ENCODE measurements at places on chromosomes 6 and 20. TPM values are rescaled to one million over a fixed set of nuclear protein-coding genes. Genes with fewer than 3 reads are reported as not detected.

GRCh38 chr20:23311947-23312506 lies 38.6 kb upstream of the NXT1 start:
- DNase-seq: no peak

GRCh38 chr20:17443131-17443858 lies 87.9 kb downstream of the BFSP1 start:
- DNase-seq: no peak

DNA sequence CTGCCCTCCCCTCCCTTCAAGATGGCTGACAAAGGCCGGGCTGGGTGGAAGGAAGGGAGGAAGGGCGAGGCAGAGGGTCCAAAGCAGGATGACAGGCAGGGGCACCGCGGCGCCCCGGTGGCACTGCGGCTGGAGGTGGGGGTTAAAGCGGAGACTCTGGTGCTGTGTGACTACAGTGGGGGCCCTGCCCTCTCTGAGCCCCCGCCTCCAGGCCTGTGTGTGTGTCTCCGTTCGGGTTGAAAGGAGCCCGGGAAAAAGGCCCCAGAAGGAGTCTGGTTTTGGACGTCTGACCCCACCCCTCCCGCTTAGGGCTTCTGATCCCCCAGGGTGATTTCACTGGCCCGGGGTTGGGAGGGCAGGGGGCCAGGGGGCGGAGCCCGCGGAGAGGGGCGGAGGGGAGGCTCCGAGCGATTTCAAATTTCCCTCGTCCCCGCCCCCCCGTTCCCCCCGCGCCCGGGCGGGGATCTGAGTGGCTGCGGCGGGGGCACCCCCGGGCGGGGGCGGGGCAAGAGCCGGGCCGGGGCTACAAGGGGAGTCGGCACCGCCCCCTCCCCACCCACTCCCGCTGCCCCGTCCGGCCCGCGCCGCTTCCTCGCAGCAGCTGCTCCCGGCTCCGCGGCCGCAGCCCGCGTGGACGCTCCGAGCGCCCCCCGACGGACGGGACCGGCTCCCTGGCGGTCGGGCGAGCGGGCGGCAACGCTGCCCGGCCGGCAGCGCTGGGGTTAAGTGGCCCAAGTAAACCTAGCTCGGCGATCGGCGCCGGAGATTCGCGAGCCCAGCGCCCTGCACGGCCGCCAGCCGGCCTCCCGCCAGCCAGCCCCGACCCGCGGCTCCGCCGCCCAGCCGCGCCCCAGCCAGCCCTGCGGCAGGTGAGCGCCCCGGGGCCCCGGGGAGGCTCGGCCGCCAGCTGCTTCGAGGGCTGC lies at the start of gene DNMT3B:
Gene DNMT3B, plus strand, starts transcription at position 555 of the 923 bp plus-strand sequence. CDS start 17,939 bp downstream, outside the sequence.
- DNase-seq: peak; percentile 81

GRCh38 chr20:3652676-3653596 lies 10.3 kb downstream of the GFRA4 start:
- no peak for DNase-seq

GRCh38 chr6:22146678-22146930 lies 150.2 kb downstream of the PRL start:
- no peak for DNase-seq

GRCh38 chr20:49471397-49471796 lies 11.1 kb downstream of the KCNB1 start:
- no peak for DNase-seq

DNA sequence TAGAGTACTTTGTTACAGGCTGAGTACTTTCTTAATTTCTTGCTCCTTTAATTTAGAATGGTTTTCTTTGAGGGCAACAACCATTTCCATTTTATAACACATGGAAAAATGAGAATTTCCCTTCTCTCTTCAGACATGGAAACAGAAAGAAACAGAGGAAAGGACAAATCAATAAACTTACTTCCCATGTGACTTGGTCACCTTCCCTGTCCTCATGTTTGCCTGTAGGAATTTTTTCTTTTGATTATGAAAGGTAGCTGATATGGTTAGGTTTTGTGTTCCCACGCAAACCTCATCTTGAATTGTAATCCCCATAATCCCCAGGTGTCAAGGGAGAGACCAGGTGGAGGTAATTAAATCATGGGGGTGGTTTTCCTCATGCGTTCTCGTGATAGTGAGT lies 169.7 kb downstream of the PHF3 start:
- DNase-seq: no peak

DNA sequence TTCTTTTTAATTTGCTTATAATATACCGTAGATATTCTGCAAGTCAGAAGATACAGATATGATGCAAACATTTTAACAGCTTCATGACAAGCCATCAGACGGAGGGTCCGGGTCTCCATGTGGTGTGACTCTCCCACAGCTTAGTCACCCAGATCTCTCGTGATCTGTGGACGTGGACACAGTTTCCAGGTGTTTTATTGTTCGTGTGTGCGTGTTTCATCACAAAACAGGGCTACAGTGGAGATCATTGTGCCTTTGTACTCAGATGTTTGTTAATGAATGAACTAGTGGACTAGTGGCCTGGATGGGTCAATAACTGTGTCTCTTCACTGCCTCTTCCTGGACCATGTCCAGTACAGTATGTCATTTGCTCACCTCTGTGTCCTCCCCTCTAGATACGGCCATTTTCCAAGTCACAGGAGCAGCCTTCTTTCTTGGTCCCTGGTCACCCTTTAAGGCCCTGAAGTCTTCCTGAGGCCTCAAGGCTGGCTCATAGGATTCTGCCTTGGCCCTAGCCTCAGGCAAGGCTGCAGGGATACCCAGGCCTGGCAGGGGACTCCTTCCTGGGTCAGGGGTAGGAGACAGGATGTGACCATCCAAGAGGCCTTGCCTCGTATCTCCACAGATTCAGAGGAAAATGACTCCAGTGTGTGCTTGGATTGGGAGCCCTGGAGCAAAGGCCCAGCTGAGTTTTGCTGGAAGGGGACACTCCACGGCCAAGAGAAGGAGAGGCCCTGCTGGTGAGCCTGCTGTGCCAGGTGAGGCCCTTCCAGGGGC lies 4.6 kb downstream of the ADIG start:
- DNase-seq: no peak

DNA sequence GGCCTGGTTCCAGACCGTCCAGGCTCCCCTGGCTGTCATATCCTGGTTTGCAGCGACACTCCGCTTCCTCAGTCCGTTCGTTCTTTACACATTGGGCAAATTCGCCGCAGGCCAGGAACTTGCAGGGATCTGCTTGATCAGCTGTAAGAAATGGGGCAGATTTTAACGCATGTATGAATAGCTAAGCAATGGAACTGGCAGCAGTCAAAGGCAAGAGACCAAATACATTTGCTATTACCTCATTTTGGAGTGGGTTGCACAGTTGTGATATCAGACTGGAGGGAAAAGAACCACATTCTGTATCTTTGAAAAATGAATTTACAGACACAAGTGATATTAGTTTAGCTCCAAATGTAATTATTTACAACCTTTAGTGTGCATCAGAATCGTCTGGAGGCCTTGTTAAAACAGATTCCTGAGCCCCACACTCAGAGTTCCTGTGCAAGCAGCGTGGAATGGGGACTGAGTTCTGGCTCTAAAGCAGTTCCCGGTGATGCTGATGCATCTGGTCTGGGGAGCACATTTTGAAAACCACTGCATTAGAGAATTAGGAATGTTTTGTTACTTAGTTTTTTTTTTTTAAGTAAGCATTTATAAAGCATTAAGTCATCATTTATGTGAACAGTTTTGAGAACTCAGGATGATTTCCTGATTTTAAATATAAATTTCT lies 141.3 kb downstream of the IMPG1 start:
- DNase-seq: no peak

DNA sequence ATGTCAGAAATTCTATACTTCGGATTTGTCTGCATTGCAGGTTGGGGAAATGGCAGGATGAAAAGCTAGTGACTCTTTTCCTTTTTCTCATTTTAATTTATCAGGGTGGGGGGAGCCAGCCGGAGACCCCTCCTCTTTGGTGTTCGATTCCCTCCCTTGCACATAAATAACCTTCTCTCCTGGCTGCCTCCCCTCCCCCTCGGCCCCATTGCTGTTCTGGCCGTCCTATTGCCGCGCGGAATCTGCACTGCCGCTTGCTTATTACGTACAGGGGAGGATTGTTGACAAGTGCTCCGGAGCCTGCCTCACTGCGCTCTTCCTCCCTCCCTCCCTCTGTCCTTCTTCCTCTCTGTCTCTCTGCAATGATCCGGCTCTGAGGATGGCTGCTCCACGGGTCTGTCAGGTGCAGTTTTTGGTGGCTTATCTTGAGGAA lies 154.7 kb downstream of the JARID2 start:
- no peak for DNase-seq

DNA sequence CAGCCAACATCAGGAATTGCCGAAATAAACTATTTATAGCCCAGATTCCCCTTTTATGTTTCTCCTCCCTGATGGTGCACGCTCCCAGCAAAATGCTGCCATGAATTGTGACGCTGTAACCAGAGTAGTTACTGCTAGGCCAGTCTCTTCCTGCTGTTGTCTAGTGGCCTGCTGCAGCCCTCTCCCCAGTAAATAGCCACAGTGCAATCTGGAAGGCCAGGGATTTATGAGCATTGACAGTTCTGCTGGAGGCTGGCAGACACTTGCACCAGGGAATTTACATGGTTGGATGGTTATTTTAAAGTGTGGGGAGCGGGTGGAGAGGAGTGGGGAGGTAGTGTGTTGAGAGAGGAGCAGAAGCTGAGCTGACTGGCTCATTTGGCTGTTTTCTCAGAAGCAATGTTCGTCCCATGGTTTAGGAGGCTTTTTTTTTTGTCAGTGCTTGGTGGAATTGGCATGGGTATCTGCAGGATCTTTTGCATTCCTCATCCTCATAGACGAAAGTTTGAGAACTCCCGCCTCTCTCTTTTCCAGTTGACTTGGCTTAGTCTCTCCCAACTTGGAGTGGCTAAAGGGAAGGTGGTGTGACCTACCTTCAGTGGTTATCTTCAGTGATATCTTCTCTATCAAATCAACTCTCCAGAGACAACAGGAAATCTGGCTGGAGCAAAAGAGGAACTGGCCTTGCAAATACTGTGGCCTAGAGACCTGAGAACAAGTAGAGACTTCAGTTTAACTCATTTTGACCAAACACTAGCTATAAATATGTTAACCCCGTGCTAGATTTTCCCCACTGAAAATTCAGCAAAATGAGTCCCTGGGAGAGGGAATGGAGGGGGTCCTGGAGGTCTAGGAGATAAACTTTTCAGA lies 99.3 kb upstream of the VSTM2L start:
- DNase-seq: no peak

TINAG gene
- not detected for total RNA-seq

GRCh38 chr20:31605902-31606803 lies 1.1 kb downstream of the ID1 start:
- DNase-seq: peak; percentile 30

DNA sequence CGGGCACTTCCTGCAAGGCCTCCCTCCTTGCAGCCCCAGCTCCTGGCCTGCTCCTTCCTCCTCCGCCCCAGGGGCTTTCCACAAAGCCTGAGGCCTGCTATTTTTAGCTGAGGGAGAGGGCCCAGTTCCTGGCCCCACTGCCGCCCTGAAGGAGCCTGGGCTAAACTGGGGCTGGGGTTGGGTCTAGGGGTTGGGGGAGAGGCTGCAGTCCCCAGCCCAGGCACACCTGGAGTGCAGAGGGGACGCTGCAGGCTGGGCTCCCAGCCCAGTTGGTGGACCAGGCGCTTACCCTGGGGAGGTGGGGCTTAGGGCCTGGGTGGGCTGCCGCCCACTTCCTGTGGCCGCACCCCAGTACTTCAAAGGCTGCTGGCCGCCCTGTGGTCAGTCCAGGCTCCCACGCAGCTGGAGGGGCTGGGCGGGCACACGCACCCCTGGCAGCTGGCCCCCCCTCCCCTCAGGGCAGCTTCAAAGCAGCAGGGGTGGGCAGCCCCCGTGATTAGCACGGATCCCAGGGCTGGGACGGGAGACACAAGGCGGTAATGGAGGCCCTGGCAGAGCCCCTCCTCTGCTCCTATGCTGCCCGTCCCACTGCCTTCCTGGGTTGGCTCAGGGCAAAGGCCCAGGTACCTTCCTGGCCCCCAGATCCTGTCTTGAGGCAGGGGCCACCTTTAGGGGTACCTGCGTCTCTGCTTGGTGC lies 7.1 kb upstream of the ABHD16B start:
- DNase-seq: no peak

GRCh38 chr6:73503027-73503772 lies 17.6 kb downstream of the EEF1A1 start:
- DNase-seq: no peak

PAQR8 gene
- total RNA-seq: 6.8 TPM

GRCh38 chr6:159122453-159122852 lies 46.7 kb upstream of the FNDC1 start:
- no peak for DNase-seq

DNA sequence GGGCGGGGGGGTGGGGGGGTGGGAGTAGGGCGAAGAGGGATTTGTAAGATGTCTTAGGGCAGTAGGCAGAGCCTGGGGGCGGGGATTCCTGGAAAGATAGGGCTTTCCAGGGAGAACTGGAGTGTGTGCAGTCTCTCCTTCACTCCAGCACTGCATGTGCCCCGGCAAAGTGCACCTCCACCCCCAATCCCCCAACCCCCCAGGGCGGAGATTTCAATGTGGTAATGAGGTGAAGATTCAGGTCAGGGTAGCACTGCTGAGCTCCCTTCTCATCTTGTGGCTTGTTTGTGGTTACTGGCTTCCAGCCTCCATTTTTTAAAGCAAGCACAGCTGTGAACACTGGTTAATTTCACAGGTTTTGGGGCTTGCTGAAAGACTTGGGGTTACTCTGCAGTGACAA lies 5.9 kb downstream of the TMEM239 start:
- no peak for DNase-seq

- DNase-seq: no peak
Observed at GRCh38 chr6:13327691-13328075, 654 bp downstream of the TBC1D7 start.

DNA sequence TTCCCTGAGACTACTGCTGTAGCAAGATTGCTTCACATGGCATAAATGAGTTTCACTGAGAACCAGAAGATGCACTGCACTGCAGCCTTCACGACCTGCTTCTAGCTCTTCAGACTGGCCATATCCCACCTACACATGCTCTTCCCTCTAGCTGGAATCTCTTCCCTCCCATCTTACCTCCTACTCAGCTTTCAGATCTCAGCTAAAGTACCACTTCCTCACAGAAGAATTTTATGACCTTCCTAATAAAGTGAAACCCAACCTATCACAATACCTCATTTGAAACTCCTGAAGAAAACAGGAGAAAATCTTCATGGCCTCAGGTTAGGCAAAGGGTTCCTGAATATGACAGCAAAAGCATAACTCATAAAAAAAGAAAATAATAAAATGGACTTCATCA lies 99.9 kb downstream of the DTNBP1 start:
- DNase-seq: no peak

DNA sequence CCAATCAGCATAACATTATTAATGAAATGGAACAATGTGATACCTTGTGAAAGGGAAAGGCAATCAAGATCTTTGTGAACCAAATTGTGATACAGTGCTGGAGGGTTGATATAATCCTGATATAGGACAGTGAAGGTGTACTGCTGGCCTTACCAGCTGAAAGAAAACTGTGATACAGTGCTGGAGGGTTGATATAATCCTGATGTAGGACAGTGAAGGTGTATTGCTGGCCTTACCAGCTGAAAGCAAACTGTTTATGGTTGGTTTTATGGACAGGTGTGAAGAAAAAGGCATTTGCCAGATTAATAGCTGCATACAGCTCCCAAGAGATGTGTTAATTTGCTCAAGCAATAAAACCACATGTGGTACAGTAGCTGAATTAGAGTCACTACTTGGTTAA lies 73.9 kb downstream of the MRAP2 start:
- DNase-seq: no peak

- no peak for DNase-seq
Observed at GRCh38 chr20:35223941-35224340, 2.5 kb upstream of the MMP24 start.

All from activated B cell treated with CpG ODN at 0.5 μM for 24 hours (primary cell).